T-cell (primary cell): ENCODE measurements at places on chromosomes 2 and 18. TPM values are rescaled to one million over a fixed set of nuclear protein-coding genes. Genes with fewer than 3 reads are reported as not detected.
A peak's percentile ranks its signal among the peaks of the same experiment; 100 is the strongest.

DNA sequence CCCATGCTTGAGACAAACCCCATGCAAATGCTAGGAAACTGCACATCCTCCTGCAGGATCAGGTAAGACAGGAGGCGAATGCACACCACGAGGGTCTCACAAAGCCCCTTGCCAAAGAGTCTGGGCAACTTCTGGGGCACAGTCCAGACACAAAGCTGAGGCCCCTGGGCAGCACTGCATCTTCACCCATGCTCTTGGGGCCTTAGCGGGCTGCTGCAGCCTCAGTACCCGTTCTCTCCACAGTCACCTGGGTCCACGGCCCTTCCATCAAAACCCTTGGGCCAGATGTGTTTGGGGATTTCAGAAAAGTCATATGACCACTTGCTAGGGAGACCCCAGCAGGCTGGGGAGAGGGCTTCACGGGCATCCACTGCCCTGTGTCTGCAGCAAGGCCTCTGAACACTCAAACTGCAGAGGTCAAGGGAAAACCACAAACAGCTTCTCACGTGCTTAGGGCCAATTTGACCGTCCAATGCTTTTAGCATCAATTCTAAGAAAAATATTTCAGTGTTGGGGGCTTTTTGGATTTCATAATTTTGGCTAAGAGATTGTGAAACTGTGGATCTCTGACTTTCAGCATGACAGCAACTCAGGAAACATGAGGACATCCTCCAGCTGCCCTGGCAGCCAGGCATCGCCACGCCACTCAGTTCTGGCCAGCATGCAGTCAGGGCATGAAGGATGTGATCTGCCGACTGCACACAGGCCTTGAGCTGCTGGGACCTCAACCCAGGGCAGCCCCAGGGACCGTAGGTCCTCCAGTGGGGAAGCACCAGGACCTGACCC is 20.0 kb downstream of the PASK start:
- H3K4me1 ChIP-seq = no peaks in the 10 kb centered on the region
- no peak overlapping the region for H3K4me3 ChIP-seq

- no peak for DNase-seq
- no peak overlapping the region for H3K4me3 ChIP-seq
- no peak overlapping the region for H3K27ac ChIP-seq
- no peaks in the 10 kb centered on the region for H3K36me3 ChIP-seq
- no peaks in the 10 kb centered on the region for H3K4me1 ChIP-seq
- H3K27me3 ChIP-seq = no peaks in the 10 kb centered on the region
Observed at GRCh38 chr2:134070281-134070741, 183.6 kb upstream of the MGAT5 start.

DNA sequence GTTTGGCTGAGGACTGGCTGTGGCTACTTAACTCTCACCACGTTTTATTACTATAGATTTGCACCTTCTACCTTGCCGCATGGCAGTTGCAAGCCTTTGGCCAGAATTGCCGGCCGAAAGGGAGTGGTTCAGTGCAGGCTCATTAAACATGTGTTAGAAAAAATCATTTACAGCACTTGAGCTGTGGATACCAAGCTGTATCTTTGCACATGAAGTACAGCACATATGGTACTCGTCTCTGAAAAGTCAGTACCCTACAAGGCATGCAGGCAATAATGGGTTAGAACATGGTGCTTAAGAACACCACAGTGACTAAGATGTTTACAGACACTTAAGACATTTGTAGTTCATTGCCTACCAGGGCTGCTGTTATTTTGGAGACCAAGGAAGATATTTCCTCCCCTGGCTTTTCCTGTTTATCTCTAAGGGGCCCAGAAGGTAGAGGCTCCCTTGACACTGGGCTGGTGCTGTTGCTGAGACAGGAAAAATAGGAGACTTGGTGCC is 103.1 kb downstream of the ZNF532 start:
- no peaks in the 10 kb centered on the region for H3K4me1 ChIP-seq
- peaks cover 2% of the 10 kb centered on the region for H3K27me3 ChIP-seq
- no peak overlapping the region for H3K27ac ChIP-seq
- H3K4me3 ChIP-seq = no peak overlapping the region
- DNase-seq = no peak

- H3K27ac ChIP-seq = no peak overlapping the region
- peaks cover 5% of the 10 kb centered on the region for H3K27me3 ChIP-seq
- DNase-seq = no peak
Observed at GRCh38 chr18:58520969-58521368, 107.9 kb downstream of the ALPK2 start.

- H3K27ac ChIP-seq = peak overlapping the region; percentile 8
- H3K27me3 ChIP-seq = no peaks in the 10 kb centered on the region
- no peaks in the 10 kb centered on the region for H3K36me3 ChIP-seq
- DNase-seq = peak; percentile 70
- peak overlapping the region; percentile 1 for H3K4me3 ChIP-seq
- H3K4me1 ChIP-seq = peaks cover 32% of the 10 kb centered on the region
Observed at GRCh38 chr2:112626604-112627059, 19.1 kb upstream of the SLC20A1 start.

DNA sequence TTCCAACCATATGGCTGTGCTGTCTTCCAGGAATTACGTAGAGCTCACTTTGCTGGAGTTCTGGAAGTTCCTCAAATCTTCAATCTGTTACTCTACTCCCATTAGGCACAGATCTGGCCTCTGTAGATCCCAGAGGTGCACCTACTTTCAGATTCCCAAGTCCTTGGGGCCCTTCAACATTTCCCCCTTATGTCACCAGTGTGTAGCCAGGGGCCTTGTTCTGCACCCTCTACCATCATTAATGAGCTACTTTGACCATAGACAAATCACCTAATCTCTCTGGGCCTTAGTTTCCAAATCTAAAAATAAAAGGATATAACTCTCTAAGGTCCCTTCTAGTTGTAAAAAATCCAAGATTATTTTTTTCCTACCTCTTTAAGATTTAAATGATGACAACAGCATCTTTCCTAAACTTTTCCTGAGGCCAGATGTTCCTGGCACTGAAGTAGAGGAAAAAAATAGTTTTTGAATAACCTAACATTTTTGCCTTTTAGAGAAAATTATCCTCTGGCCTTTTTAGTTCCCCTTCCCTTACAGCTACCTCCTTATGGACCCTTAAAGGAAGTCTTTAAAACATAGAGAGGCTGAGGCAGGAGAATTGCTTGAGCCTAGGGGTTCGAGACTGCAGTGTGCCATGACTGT is 31.0 kb upstream of the WIPF1 start:
- peaks cover 7% of the 10 kb centered on the region for H3K36me3 ChIP-seq
- DNase-seq = no peak
- peaks cover 32% of the 10 kb centered on the region for H3K4me1 ChIP-seq
- H3K27me3 ChIP-seq = no peaks in the 10 kb centered on the region

DNA sequence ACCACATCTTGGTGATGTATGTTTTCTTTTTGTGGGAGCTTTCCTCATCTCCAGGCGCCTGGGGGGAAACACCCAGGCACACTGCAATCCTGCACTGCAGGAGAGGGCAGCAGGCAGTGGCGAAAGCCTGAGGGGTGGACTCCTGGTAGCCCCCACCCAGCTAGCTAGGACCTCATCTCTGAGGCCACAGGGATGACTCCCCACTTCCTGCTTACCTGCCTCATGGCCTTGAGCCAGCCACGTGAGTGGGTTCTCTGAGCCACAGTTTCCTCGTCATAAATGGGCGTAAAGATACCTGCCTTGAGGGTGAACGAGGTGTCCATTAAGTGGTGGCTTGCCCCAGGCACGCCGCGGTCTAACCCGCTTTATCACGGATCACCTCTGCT is 19.1 kb downstream of the TRAF3IP1 start:
- peaks cover 4% of the 10 kb centered on the region for H3K36me3 ChIP-seq
- no peak for DNase-seq
- no peak overlapping the region for H3K4me3 ChIP-seq
- no peaks in the 10 kb centered on the region for H3K27me3 ChIP-seq

DNA sequence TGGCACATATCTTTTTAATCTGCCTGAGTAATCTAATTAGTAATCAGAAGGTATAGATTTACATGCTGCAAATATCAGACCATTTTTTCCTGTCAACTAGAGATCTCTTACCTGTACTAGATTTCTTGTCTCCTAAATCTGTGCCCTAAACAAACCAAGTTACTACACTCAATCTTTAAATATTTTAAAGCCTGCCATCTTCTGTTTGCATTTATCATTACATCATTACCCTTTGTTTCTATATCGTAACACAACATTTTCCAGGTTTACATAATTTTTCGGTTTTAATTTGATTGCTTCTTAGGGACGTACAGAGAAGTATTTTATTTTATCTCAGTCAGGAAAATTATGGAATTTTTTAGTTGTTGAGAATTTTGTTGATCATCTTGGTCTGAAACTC is 25.7 kb downstream of the PSMA8 start:
- H3K4me1 ChIP-seq = no peaks in the 10 kb centered on the region
- H3K4me3 ChIP-seq = no peak overlapping the region
- no peak overlapping the region for H3K27ac ChIP-seq
- H3K27me3 ChIP-seq = no peaks in the 10 kb centered on the region
- no peak for DNase-seq

GRCh38 chr2:215536510-215536909 is 100.6 kb upstream of the FN1 start:
- no peak for DNase-seq
- no peak overlapping the region for H3K4me3 ChIP-seq
- H3K36me3 ChIP-seq = no peaks in the 10 kb centered on the region
- H3K27ac ChIP-seq = no peak overlapping the region
- H3K4me1 ChIP-seq = no peaks in the 10 kb centered on the region

DNA sequence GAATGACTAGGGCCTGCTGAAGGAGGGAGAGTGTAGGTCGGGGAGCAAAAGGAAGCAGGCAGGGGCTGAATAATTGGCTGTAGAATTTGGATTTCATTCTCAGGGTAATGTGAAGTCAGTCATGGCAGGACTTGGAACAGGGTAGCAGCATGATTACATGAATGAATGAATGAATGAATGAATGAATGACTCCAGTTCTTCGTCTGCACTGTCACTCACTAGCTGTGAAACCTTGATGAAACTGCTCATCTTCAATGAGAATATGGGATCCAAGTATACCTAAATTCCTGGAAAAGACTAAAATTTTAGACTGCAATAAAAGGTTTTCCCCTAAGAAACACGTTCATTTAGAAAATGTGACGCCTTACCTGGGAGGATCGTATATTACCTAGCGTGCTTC is 3.0 kb upstream of the RND3 start:
- H3K36me3 ChIP-seq = no peaks in the 10 kb centered on the region
- peaks cover 23% of the 10 kb centered on the region for H3K27me3 ChIP-seq
- DNase-seq = no peak
- H3K4me3 ChIP-seq = no peak overlapping the region

DNA sequence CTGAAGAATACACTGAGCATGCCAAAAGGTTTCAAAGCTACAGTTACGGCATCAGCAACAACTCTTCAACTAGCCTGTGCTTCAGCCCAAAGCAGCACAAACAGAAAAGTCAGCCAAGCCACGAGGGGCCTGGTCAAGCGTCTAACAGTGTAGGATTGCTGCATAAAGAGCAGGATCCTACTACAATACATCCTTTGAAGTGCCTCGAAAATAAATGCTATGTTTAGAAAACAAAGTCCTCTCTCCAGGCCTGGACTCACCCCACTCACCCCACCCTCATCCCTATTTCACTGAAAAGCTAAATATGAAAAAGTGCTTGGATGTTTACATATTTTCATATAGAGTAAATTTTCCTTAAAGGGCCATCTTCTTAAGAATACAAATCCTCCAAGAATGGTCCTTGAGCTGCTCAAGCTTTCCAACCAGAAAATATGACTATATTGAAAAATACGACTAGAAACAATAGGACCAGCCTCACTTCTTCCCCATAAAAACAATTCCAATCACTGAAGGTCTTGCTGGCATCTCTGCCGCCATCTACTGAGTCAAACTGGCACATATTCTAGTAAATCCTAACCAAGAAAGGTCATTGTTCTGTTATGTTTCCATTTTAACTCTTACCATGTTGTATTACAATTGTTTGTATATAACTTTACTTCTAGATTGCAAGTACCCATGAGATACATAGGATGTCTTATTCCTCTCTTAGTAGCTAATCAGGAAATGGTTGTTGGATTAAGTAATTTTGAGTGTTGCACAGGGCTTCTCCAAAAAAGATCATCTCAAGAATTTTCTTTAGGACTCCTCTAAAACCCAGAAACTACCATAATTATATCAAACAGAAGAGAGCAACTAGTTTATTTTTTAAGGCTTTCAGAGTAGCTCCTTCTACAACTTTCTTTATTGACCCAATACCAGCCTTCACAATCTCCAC is 63.6 kb downstream of the CLHC1 start:
- H3K27ac ChIP-seq = no peak overlapping the region
- no peaks in the 10 kb centered on the region for H3K27me3 ChIP-seq
- no peaks in the 10 kb centered on the region for H3K4me1 ChIP-seq
- H3K36me3 ChIP-seq = no peaks in the 10 kb centered on the region

- H3K27me3 ChIP-seq = no peaks in the 10 kb centered on the region
- H3K36me3 ChIP-seq = no peaks in the 10 kb centered on the region
- no peak overlapping the region for H3K27ac ChIP-seq
- DNase-seq = no peak
Observed at GRCh38 chr2:54021702-54022101, 50.9 kb upstream of the PSME4 start.

- H3K27ac ChIP-seq = no peak overlapping the region
- no peaks in the 10 kb centered on the region for H3K36me3 ChIP-seq
- H3K4me1 ChIP-seq = no peaks in the 10 kb centered on the region
- H3K4me3 ChIP-seq = no peak overlapping the region
Observed at GRCh38 chr18:57446322-57446721, 11.1 kb downstream of the ONECUT2 start.

DNA sequence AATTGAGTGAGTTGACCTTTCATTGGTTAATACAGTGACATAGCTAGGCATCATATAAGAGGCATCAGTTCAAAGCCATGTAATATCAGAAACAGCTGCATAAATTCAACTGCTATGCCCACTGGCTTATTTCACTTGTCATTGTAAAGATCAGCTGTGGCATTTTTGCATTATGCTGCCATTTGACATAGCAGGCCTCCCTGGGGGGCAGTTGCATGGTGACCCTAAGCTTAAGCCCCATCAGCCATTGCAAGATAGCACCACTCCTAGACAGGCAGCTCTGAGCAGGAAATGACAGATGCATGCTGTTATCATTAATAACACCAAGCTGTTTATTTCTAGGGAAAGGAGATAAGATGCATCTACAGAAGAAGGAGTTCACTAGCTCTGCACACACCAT is 233.4 kb upstream of the CNTNAP5 start:
- H3K4me1 ChIP-seq = no peaks in the 10 kb centered on the region
- H3K36me3 ChIP-seq = no peaks in the 10 kb centered on the region
- no peak overlapping the region for H3K27ac ChIP-seq
- no peak for DNase-seq

GAREM2 gene
- 5.2 TPM for total RNA-seq

APOB gene
- total RNA-seq = not detected

MC4R gene
- total RNA-seq = not detected

TEKT4 gene
- total RNA-seq = not detected

SLC4A3 gene
- total RNA-seq = 0.08 TPM
